Vagina (tissue), 2 donors: ENCODE measurements at places on chromosomes 1 and 21.

- DNase-seq, result no peak
Measured at GRCh38 chr1:82152356-82153271, 351.9 kb downstream of the ADGRL2 start.

DNA sequence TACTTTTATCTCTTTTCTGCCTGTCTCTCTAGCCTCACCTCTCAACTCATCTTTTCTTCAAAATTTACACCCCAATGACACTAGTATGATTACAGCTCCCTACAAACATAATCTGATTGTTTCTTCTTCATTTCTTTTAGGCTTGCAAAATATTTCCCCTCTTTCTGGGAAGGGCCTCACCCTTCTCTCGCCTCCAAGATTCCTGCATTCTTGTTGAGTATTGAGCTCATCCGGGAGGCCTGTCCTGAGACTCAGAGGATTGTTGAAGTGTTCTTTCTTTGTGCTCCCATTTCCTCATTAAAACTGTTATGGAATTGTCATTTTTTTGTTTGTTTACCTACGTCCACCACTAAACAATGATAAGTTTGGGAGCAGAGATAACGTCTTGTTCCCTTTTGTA lies 99.1 kb upstream of the CHRM3 start:
- no peak for DNase-seq

GRCh38 chr1:22805672-22806038 lies 95.0 kb downstream of the EPHB2 start:
- DNase-seq, result no peak

GRCh38 chr1:58884706-58885661 lies 101.1 kb upstream of the JUN start:
- no peak for DNase-seq

GRCh38 chr1:202745323-202745888 lies 35.2 kb upstream of the SYT2 start:
- DNase-seq, result no peak

DNA sequence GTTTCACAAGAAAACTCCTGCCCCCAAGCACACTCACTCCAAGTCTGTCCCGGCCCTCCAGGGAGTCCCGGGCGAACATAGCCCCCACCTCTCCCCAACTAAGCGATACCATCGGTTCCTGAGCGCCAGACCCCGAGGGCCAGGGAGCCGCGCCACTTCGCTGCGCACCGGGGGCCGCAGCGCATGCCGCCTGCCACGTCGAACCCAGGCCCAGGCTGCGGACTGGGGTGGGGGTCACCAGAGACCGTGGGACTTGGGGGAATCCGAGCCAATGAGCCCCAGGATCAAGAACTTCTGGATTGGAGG lies 801 bp downstream of the RSPO1 start:
- DNase-seq, result no peak

GRCh38 chr1:158801396-158801795 lies 20.4 kb upstream of the OR6N2 start:
- no peak for DNase-seq

DNA sequence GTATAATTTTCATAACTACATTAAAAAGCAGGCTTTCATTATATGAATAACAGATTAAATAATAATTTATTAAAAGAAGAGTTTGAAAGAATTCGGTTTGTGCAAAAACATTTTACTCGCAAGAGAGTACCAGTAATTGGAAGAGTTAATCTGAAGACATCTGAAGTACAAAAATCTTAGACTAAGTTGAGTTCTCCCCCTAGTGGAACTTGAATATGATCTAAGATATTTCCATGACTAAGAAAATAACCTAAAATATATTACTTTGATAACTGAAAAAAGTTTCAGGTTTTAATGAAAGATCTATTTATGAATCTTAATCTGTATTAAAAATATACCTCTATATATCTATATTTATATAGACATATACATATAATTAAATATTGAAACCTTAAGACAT lies 112.5 kb upstream of the GFI1 start:
- no peak for DNase-seq

- no peak for DNase-seq
Measured at GRCh38 chr21:17631195-17631594, 18.5 kb upstream of the BTG3 start.

GRCh38 chr1:93758842-93759515 lies 77.3 kb upstream of the BCAR3 start:
- DNase-seq, result no peak

- no peak for DNase-seq
Measured at GRCh38 chr1:8154621-8155052, 128.5 kb upstream of the ERRFI1 start.

- DNase-seq, result no peak
Measured at GRCh38 chr1:153572569-153573015, 6.9 kb upstream of the S100A2 start.

GRCh38 chr1:35278886-35279554 lies 10.5 kb downstream of the ZMYM4 start:
- no peak for DNase-seq

GRCh38 chr1:36571106-36571505 lies 88.4 kb upstream of the CSF3R start:
- DNase-seq, result no peak

GRCh38 chr1:74611887-74612286 lies 61.7 kb downstream of the ERICH3 start:
- no peak for DNase-seq

- DNase-seq, result no peak
Measured at GRCh38 chr1:12617511-12617900, 504 bp downstream of the DHRS3 start.

GRCh38 chr1:37028981-37029617 lies 5.2 kb downstream of the GRIK3 start:
- no peak for DNase-seq

DNA sequence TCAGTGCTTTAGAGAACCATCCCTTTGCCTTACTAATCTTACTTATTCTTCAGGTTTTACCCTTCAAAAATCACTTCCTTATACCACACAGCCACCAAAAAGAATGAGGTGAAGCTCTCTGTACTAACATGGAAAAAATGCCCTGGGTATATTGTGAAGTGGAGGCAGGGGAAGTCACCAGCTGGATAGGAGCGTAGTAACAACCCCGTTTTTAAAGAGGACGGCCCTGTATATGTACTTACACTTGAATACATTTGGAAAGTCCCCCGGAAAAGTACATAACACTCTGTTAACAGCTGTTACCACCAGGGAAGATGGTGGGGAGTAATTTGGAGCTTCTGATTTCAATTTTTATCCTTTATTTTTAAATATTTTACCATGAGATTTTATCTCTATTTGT lies 28.2 kb upstream of the KHDRBS1 start:
- DNase-seq, result no peak

- DNase-seq, result no peak
Measured at GRCh38 chr1:114901814-114902213, 47.2 kb downstream of the SYCP1 start.

DNA sequence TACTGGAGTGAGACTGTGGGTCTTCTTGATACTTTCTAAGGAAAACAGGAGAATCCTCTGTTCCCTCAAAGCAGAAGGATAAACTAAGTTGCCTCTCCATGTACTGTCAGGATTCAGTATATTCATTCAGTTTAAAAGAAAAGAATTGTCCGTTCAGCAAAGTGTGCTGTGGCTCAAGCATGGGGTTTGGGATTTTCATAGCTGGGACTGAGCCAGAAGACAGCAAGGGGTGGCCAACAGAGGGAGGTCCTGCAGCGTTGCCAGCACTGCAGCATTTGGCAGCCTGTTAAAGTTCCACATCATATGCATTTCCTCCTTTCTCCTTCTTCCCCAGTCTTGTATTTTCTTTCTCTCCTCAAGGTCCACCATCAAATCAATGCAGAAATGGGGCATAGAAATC lies 75.1 kb downstream of the DTL start:
- no peak for DNase-seq

DNA sequence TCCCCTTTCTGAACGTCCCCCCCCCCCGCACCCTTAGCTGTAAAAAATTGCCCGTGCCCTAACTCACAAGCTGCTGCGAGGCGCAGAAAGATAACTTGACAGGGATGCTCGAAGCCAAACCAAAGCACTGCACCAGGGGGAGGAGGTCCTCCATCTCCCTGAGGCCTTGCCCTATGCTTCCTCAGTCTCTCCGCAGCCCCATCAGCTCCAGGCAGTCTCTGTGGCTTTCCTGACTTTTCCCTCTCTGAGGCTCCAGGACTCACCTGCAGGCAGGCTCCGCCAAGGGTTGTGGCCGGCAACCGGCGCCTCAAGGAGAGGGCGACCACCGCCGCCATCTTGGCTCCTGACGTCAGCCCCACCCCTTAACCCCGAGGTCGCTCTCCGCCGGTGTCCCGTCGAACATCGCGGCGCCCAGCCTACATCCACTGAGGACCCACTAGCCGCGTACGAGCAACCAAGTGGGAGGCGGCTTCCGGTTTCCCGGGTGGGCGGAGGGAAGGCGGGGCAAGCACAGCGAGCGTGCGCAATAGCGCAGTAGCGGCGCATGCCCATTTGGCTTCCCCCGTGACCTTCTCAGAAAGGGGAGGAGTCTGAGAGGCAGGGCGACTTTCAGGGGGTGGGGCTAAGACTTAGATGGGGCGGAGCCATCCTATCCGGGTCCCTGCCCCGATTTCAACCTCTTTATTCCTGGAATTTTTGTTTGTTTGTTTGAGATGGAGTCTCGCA lies at the start of gene SDHB:
TSS of gene SDHB (minus strand) at position 348 of the 726 bp plus-strand sequence. CDS start at position 335, 13 bp downstream.
- DNase-seq, result peak; percentile 99

GRCh38 chr1:9689971-9690381 lies 38.4 kb downstream of the PIK3CD start:
- DNase-seq, result no peak

- no peak for DNase-seq
Measured at GRCh38 chr1:21639594-21640041, 29.5 kb downstream of the RAP1GAP start.

GRCh38 chr1:218633238-218633988 lies 288.3 kb downstream of the TGFB2 start:
- DNase-seq, result no peak

GRCh38 chr21:25638660-25639550 lies at the start of gene JAM2:
TSS of gene JAM2 (plus strand) at chr21:25639258. CDS start at chr21:25639822, 564 bp downstream.
- no peak for DNase-seq

GRCh38 chr1:177597393-177597792 lies 372.5 kb downstream of the SEC16B start:
- no peak for DNase-seq

- no peak for DNase-seq
Measured at GRCh38 chr1:88680471-88680870, 3.6 kb upstream of the PKN2 start.

GRCh38 chr1:107776900-107777663 lies 187.9 kb downstream of the VAV3 start:
- DNase-seq, result no peak

DNA sequence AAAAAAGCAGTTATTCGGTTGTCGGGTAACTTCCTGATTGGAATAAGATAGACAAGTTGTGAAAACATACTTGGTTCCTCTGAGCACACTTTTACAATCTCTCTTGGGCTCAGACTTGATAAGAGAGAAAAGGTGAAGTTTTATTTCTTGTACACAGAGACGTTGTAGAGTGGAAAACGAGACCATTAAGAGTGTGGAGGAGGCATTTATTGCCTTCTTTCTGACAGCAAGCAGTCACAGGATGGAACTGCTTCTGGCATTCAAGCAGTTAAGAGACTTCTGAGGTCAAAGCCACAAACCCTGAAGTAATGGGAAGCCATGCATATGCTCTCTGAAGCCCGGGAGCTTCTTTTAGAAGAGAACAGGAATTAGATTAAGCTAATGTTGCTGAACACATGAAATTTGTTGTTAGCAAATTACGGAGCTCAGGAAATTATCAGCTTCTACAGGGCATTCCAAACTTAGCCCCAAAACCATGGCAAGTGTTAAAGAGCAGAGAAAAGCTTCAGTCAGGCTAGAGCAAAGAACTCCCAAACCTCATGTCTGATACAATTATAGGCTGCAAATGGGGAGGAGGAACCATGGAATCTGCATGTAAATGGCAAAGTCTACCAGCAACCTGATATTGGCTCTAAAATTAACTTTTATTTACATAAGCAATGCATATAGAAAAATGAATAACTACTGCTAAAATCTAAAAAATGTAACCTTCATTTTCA lies 26.0 kb downstream of the S1PR1 start:
- no peak for DNase-seq

GRCh38 chr1:62687421-62687902 lies 724 bp downstream of the DOCK7 start:
- DNase-seq, result no peak

DNA sequence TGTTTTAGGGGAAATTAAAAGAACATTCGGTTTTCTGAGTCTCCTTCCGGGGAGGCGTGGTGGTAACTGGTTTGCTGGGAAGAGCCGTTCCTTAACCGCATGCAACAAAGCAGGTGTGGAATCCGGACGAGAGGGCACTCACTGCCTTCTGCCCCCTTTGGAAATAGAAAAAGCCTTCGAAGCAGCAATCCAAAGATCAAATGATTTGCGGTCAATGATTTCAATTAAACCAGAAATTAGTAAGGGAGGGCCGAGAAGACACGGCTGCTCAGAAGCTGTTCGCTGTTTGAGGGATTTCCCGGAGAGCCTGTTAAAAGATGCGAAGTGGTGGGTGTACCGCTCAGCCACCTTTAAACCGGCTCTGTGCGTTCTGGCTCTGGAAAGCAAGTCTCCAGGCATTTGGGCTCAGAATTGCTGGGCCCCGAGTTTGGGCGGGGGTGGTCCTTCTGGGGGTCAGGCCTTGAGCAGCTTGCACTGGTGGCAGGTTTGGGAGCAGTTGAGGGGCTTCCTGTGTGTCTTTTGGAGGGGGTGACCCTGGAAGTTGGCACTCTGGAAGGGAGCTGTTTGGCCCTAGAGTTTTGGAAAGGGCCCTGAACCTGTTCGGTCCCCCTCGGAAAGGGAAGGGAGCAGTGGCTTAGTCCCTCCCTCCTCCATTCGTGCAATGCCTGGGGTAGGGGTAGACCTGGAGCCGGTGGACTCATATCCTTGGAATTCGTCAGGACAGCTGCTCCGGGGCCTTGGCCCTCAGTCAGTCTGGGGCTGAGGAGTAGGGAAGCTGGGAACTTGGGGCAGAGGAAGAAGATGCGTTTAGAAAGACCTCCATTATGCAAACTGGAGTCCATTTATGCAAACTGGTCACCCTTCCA lies 3.1 kb downstream of the SIM2 start:
- no peak for DNase-seq
